ENCODE measurements at places on chromosomes 6 and 20.

GRCh38 chr6:4491501-4492260, 284.5 kb upstream of the CDYL start:
- DNase-seq = no peak

DNA sequence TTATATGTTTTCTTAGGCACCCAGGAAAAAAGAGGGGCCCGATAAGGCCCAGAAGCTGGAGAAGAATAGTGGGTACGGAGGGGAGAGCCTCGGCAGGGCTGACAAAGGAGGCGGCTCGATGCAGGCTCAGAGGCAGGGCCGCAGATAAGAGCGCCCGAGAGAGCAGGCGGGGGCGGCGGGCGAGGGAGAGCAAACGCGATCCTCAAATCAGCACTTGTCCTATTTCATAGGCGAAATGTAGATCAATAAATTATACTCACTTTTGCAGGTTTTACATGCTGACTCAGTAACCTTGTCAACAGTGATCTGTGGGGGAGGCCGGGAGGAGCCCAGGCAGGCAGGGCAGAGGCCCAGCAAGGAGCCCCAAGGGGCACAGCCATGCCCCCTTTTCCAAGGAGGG, 42.6 kb downstream of the GRM4 start:
- no peak for DNase-seq

- no peak for DNase-seq
Observed at GRCh38 chr20:59774204-59774641, 159.2 kb downstream of the SYCP2 start.

GRCh38 chr6:116624036-116624805, 7.9 kb downstream of the RSPH4A start:
- DNase-seq = no peak

DNA sequence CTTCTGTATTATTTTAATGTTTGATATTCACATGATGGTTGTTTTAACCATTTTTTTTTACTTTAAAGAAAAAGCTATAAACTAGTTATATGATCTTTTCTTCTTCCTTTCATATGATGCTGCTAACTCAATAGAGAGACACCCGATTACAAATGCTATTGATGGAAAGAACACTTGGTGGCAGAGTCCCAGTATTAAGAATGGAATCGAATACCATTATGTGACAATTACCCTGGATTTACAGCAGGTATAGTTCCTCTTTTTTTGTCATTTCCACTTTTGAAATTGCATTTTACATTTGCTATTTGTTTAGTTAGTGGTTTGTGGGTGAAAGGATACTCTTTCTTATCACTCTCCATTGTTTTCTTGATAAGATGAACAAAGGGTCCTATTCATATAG, 176.7 kb downstream of the LAMA2 start:
- no peak for DNase-seq

GRCh38 chr6:77299931-77300330, 163.4 kb downstream of the HTR1B start:
- no peak for DNase-seq

DNA sequence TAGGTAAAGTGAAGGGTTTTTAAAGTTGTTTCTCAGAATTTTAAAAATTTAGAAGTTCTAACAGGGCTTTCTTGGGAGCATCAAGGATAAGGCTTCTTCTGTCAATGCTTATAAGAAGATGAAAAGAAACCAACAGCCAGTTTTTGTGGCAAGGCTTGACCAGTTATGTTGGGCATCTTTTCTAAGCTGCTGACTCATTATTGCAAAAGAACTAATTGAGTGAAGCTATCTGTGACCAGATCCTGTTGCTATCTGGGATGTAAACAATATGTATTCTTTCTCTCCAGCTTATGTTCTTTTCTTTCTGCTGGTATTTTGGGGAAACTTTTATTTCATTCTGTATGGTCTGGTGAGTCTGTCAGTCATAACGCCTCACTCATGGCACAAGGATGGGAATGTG, 643.8 kb downstream of the HDGFL1 start:
- no peak for DNase-seq

DNA sequence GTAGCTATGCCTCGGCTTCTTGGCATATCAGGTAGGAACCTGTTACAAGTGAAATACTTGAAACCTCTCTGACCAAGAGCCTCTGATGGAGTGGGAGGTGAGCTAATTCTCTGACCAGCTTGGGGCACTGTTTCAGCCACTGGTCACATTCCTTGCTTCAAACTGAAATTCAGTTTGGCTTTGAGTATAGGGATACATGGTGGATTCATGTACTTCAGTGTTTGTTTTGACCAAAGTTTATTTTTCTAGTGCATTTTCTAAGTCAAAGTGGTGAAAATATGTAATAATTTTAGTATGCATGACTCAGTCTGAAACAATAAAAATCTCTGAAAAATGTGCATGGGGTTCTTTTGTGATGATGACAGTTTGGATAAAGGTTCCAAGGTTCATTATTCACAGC, 18.6 kb downstream of the TTPAL start:
- DNase-seq = no peak

GRCh38 chr6:56796196-56796532, 153.5 kb upstream of the DST start:
- no peak for DNase-seq

- no peak for DNase-seq
Observed at GRCh38 chr6:169972101-169972651, 220.8 kb downstream of the ERMARD start.

- DNase-seq = no peak
Observed at GRCh38 chr6:135117413-135117968, 62.9 kb upstream of the HBS1L start.

GRCh38 chr20:36235892-36236785, at the start of gene AAR2:
AAR2 (plus strand) TSS chr20:36236478; CDS start chr20:36239869, 3,391 bp downstream.
- DNase-seq = peak; percentile 54

DNA sequence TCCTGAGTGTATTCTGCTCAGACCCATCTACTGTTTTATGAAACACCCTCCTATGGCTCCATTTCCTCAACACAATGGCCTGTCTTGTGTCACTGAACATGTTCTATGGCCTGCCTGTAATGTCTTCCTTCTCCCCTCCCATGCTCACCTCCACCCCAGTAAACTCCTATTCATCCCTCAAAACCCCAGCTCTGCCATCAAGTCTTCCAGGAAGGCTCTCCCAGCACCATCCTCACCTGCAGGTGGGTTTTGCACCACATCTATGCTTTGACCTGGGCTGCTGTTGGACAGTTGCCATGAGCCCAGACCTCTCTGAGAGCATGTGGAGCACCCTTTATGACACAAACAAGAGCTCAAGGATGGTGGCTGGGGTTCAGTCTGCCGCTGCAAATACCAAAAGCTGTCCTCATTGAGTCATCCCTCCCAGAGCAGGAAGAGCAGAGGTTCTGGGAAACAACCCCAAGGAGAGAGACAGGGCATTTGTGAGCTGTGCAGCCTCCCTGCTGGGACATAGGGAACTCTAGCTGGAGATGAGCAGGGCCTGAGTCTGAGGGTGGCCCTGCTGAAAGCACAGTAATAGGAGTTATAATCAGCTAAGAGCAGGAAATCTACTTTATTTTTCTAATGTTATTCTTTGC, 93.8 kb upstream of the CD93 start:
- no peak for DNase-seq

DNA sequence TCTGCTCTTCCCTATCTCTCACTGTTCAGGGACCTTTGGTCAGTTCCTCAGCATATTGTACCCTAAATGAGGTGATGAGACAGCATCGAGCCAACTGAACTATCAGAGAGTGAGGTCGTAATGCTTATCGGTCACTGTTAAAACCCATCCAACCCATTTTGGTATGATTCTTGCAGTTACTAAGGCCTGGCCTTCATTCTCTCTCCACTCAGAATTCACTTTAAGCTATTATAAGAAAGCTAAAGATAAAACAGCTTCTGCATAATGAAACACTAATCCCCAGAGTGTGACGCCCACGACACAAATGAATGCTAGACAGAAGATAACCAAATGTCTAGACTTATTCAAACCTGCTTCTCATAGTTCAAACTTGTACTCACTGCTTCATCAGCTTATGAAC, 175.8 kb downstream of the GMPR start:
- no peak for DNase-seq

DNA sequence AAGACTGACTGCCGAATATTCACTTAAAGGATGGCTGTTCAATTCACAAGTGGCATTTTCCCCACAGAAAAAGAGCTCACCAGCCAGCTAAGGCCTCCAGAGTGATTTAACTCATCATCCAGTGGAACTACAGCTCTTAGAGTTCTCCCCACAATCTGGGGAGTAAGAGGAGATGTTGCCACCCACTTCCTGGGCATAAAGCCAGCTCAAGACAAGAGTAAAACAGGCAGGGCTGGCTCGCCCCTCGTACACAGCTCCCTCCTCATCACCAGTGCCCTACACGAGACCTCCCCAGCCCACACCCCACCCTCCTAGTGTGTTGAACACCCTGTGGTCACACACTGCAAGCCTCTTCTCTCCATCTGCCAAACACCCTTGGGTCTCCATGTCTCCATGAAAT, 47.2 kb upstream of the IPCEF1 start:
- DNase-seq = no peak

DNA sequence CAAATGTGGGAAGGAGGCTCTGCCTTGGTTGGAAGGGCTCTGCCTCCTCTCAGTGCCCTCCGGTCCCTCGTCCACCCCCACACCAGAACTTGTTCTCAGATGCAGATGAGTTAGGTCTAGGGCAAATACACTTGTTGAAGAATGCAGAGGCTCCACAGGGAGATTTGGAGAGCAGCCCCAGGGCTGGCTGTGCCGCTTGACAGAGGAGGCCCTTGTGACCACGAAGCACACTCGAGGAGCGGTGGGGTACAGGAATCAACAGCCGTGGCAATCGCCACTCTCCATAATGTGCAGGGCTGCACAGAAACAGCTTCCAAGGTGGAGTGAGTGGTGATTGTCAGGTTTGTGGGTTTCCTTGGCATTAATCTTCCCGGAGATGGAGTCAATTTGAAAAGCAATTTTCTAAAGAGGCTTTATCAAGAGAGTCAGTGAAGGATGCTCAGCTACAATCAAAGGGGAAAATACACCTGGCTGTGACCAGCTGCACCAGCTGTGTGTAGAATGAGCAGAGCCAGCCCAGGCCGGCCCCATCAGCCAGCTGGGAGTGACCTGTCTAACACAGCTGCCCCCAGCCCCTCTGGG, 59.5 kb downstream of the BFSP1 start:
- no peak for DNase-seq

- no peak for DNase-seq
Observed at GRCh38 chr6:23170049-23170448, 600.7 kb downstream of the HDGFL1 start.

GRCh38 chr6:72094506-72094905, 208.2 kb downstream of the RIMS1 start:
- no peak for DNase-seq

GRCh38 chr6:111215131-111215530, 127.8 kb downstream of the SLC16A10 start:
- no peak for DNase-seq

- DNase-seq = no peak
Observed at GRCh38 chr6:298233-299103, 6.2 kb downstream of the DUSP22 start.

GRCh38 chr20:31604567-31605030, 490 bp upstream of the ID1 start:
- no peak for DNase-seq

DNA sequence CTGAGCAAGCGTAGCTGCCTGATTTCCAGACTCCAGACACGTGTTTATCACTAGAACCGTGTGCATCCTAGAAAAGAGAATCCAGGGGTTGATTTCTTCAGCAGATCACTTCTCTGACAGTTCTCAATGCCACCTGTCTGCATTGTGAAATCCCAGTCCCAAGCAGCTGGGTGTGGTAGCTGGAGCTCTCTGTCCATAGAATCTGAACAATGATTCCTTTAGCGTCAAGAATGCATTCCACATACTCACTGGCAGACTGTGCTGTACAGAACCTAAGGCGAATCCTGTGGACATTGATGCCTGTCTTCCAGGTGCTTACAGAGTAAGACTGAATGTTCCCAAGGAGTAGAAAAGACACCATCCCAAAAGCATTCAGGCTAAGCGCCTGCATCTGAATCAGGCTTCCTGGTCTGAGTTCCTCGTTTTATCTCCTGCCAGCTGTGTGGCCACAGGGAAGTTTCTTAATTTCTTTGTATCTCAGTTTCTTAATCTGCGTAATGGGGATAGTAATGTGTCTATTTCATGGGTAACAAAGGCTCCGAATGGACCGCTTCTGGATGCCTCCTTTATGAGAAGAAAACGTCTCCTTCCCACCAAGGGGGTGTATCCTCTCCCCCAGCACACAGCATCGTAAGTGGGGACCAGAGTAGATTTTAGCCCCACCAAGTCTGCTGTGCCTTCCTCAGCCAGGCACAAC, 10.4 kb upstream of the TRAF3IP2 start:
- DNase-seq = no peak

DNA sequence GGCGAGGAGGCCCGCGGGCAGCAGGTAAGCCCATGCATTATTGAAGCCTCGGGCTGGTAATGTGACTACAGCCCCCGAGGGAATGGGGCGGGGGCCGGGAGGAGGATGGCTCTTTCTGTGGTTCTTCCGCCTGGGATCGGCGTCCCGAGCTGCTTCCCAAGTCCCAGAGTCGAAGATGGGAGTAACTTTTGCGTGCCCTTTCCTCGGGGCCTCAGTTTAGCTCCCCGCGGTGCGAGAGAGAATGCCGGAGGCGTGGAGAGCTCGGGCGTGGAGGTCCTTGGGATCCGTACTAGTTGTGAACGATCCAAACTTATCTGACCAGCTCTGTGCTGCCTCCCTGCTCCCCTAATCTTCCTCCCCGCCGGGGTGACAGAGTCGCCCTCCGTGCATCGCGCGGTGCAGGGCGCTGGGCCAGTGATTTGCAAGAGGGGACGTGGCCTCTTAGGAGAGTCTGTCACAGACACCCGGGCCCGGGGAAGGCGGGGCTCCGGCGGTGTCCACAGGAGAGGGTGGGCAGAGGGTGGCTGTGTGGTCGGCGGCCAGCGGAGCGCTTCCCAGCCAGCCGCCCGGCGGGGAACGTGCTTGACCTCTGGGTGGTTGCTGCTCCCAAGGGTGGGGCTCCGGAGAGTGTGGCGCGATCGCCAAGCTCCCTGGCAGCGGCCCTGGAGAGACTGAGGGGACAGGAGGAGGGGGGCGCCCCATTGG, 815 bp downstream of the UTRN start:
- peak; percentile 45 for DNase-seq

GRCh38 chr6:11536795-11537194, 754 bp upstream of the TMEM170B start:
- no peak for DNase-seq

GRCh38 chr6:137175868-137176245, 2.4 kb upstream of the IL22RA2 start:
- no peak for DNase-seq

- DNase-seq = no peak
Observed at GRCh38 chr6:155107432-155108069, 112.4 kb downstream of the TIAM2 start.

DNA sequence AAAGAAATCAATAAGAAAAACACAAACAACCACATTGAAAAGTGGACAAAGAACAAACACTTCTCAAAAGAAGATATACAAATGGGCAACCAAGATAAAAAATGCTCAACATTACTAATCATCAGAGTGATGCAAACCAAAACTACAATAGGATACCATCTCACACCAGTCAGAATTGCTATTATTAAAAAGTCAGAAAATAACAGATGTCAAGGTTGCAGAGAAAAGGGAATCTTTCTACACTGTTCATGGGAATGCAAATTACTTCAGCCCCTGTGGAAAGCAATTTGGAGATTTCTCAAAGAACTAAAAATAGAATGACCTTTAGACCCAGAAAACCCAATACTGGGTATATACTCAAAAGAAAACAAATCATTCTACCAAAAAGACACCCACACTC, 29.8 kb downstream of the KIF6 start:
- DNase-seq = no peak
